ENCODE measurements at places on chromosomes 12 and 14. TPM values are rescaled to one million over a fixed set of nuclear protein-coding genes. Genes with fewer than 3 reads are reported as not detected.

DNA sequence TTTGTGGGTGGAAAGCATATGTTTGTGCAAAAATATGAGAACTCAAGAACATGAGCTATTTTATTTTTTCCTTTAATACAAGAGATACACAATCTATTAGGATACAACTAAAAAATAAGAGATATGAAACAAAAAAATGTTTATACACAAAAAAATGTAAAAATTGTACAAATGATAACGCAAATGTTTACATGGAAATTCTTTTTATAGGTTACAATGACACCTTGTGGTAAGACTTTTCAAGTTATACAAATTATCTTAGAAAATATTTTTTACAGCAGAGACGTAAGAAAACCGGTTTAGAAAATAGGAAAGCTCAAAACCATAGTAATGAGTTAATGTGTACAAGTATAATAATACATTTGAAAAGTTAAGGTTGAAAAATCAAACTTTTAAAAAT is 25.5 kb downstream of the CEP83 start:
- no peak for DNase-seq

Gene MGST1
- polyA plus RNA-seq = 38.4 TPM

Gene MMP14
- polyA plus RNA-seq = 132 TPM

Gene KCNJ8
- 22.3 TPM for polyA plus RNA-seq

DNA sequence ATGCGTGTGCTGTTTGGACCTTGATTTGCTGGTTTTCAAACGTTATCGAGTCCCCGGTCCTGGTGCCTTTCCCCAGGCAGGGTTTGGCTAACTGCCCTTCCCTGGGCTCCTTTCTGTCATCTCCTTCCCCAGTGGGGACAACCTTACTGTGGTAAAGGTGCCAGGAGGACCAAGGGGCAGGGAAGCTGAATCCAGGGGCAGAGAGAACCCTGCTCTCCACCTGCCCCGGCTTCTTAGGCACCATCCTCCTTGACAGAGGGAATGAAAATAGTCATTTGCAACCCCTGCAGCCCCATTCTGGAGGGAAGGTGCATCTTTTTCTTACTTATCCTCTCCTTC is 5.0 kb downstream of the CEBPE start:
- no peak for DNase-seq

DNA sequence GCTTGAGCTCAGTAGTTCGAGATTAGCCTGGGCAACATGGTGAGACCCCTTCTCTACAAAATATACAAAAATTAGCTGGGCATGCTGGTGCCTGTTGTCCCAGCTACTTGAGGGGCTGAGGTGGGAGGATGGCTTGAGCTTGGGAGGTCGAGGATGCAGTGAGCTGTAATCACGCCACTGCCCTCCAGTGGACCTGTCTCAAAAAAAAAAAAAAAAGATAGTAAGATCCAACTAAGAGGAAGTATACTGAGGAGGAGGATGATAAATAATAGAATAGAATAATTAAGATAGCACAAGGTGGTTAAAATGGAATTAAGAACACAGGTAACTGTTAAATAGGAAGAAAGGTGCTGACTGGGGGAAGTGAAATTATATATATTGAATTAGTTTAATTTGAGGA is 37.0 kb upstream of the BAZ1A start:
- DNase-seq = no peak

DNA sequence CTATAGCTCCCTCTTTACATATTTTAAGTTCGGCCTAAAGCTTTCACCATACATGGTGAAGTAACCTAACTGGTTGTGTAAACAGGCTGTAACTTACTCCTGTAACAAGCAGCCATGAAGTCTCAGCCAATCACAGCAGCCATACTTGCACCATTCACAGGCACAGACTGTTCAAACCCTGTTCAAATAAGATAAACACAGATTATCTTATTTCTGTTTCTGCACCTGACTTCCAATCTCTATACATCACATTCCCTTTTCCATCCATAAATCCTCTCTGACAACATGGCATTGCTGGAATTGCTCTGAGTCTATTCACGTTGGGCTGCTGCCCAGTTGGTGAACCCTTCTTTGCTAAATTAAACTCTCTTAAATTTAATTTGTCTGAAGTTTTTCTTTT is 34.5 kb upstream of the ARID2 start:
- no peak for DNase-seq

Data from right renal cortex interstitium (tissue), 3 donors.